ENCODE measurements at places on chromosomes 3 and 15.

DNA sequence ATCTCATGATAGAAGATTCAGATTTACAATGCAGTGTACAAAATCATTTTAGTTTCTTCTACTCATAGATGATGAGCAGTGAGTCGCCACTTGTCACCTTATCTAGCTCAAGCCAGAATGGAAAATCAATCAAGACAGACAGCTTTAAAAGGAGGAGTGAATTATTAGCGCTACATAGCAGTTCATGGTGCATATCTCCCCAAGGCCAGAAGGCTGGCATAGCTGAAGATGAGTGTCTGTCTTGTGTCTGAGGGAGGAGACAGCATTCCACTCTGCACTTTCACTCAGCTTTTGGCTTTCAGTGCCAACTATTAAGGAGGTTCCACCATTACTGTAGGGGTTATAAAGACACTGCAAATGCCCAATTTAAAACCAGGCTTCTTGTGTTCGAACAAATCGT lies 804.1 kb upstream of the LMCD1 start:
- no peak for DNase-seq

- no peak for DNase-seq
These were observed 138.5 kb downstream of the ZNF621 start for GRCh38 chr3:40663280-40663679.

- no peak for DNase-seq
These were observed 53.7 kb upstream of the INO80 start for GRCh38 chr15:41169781-41170180.

GRCh38 chr3:16204751-16205150 lies 30.3 kb downstream of the GALNT15 start:
- no peak for DNase-seq

DNA sequence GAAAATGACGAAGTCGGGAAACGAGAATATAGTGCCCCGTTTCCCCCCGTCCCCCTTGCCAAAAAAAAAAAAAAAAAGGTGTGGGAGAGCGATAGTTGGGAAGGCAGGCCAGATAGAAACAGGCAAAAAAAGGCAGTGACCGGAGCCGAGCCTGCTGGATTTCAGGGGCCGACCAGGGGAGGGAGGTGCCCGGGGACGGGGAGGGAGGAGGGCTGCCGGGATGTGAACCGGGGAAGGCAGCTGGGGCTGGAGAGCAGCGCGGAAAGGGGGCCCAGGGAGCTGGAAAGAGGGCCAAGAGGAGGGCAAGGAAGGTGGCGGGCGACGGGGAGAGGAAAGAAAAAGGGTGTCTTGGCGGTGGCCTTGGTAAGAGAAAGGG lies 837 bp downstream of the LRRN1 start:
- DNase-seq = no peak

DNA sequence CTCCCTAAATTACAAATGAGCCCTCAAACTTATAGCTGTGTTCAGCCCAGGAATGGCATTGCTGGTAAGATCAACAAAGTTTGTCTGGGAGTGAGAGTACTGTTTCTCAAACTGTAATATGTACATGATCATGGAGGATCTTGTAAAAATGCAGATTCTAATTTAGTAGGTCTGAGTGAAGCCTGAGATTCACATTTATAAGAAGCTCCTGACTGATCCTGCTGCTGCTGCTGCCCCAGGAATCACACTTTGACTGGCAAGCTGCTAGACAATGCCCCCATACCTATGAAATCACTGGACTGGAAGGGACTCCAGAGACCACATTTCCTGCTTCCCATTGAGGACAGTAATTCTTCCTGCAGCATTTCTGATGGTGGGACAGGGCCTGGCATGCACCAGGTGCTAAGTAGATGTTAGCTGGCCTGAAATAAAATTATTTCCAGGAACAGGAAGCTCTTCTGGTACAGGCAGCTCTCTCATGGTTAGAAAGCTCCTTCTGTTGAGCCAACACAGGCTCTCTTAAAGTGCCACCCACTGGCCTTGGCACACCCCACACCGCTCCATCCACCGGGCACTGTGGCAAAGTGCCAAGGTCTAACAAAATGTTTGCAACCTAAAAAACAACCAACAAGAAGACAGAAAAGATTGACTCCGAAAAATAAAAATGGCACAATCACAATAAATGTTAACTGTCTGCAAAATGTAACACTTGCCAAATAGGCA lies 36.7 kb upstream of the ZNF710 start:
- DNase-seq = no peak

DNA sequence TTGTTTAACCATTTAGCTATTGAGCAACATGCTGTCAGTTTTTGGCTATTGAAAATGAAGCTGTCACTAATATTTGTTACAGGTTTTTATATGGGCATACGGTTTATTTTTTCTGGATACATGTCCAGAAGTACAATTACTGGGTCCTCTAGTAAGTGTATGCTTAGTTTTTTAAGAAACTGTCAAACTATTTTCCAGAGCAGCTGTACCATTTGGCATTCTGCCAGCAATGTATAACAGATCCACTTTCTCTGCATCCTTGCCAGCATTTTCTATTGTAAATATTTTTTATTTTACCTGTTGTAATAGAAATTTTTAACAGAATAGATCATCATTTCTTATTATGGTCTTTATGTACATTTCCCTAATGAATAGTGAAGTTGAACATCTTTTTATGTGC lies 658.8 kb downstream of the EDEM1 start:
- DNase-seq = no peak

DNA sequence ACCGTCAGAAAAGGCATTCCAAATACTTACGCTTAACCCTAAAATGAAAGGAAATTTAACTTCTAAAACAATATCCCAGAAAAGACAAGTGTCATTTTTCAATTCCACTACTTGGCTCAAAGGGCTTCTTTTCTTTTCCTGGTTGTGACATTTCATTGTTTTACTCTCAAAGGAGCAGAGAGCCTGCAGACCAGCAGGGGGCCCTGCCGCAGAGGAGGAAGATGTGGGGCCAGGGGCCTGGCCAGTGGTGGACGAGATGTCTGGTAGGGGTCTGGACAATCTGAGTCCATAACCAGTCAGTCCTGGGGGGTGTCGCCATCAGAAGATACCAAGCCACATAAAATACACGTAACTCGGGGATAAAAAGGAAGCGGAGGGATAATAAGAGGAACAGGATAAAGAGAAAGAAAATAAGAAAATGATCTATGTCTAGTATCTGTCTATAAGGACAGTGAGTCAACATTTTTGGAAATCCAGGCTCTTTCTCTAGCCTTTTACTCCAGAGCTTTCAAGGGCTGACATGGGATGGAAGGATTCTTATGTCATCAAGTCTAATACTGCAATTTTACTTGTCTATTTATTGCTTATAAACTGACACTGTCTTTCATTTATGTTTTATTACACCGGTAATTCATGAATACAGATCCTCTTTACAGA lies 54.2 kb upstream of the ARHGEF3 start:
- peak; percentile 25 for DNase-seq

DNA sequence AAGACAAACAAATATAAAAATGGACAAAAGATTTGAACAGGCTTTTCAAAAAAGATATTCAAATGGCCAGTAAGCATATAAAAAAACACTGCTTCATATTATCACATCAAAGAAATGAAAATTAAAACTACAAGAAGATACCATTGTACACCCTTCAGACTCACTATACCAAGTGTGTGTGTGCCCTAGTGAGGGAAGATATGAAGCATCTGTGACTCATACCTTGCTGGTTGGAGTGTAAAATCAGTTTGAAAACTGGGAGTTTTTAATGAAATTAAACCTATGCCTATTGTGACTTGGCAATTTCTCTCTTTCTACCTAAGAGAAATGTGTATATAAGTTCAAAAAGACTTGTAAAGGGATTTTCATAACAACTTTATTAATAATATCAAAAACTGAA lies 23.5 kb upstream of the SLC15A2 start:
- DNase-seq = no peak

GRCh38 chr15:78640527-78641101 lies 396 bp downstream of the CHRNB4 start:
- no peak for DNase-seq

DNA sequence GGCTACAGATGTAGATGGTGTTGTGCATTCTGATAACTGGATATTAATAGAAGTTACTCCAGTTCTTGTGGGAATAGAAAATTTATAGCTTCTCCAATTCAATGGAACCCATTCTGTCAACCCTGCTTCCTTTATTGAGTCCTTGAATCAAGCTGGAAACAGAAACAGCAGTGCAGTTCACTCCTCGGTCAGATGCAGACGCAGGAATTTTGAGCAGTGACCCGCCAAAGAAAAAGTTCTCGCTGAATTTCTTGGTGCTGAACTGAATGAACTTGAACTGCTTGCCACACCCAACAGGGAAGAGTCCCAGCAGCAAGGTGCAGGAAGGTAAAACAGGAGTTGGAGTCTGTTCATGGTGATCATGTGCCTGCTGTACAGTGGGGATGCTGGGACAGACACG lies 10.3 kb downstream of the HRH1 start:
- DNase-seq = no peak

DNA sequence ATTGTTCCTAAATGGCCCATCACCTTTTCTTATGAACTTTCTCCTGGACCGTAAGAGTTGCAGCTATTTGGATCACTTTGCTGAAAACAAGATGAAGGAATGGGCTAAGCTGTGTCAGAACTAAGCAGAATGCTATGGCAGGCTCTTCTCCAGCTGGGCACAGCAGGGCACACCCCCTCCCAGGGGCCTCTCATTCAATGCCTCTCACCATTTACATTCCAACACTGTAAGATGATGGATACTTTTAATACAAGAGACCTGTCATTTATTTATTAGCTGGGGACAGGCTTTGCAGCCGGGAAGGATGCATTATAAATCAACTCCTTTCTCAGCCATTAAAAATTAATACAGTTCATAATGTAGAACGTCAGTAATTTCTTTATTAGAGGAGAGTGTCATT lies 240.1 kb downstream of the NTRK3 start:
- DNase-seq = no peak

GRCh38 chr3:188706599-188706998 lies 465.2 kb upstream of the TPRG1 start:
- DNase-seq = no peak

DNA sequence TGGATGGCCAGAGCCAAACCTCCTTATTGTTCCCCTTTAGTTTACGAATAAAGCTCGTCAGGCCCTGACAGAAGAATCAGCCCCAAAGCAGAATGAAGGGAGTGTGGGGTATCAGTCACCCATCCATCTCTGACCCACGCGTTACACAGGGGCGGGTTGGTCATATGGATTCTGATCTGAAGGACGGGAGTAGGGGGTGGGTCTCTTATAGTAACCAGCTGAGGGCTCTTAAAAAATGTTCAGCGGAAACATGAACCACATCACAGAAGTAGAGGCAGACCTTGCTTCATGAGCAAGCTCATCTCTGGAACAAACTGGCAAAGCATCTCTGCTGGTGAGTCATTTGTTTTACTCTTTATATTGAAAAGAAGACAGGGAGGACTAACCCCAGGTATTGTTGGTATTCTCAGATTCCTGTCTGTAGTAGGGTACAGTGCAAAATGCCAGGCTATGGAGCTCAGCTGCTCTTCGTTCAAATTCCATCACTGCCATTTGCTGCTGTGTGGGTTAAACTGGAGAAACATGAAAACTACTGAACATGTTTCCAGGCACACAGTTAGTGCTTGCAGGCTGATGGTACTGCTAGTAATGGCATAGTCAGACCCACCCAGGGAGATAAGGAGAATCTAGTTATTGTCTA lies at the start of gene CXCR6:
CXCR6 (plus strand) TSS at position 258 of the 640 bp plus-strand sequence. CDS start 3,018 bp downstream, outside the sequence.
- peak; percentile 61 for DNase-seq

DNA sequence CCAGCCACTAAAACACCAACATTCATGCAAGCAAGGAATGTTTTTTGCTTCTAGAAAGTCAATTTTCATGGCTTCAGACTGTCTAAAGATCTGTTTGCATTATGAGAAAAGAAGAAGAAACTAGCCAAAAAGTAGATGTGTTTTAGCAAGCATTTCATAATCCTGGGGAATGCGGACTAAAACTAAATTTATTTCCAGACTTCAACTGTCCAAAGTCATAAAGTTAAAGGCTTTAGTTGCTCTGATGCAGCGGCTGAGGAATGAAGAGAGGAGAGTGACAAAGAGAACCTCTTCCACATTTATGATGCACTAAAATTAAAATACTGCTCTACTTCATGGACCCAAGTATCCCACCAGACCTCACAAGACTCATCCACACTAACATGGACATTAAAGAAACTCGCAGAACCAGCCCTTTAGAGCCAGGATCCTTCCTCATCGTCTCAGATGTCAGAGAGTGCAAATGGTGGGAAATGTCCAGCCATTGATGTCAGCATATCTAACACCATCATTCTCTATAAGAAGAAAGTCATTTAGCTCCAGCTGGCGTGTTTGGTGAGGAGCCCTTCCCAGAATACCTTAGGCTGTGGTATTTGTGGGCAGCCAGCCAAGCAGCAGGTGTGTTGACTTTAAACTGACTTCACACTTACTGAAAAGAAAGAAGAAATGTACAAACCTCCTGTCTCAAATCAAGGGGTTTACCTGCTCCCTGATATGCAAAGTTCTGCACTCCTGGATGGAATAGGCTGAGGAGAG lies 17.4 kb downstream of the FYCO1 start:
- peak; percentile 60 for DNase-seq

- no peak for DNase-seq
These were observed 227.6 kb upstream of the BHLHE40 start for GRCh38 chr3:4751502-4752101.

- DNase-seq = no peak
These were observed 116.7 kb upstream of the MRPS22 start for GRCh38 chr3:139227165-139227564.

DNA sequence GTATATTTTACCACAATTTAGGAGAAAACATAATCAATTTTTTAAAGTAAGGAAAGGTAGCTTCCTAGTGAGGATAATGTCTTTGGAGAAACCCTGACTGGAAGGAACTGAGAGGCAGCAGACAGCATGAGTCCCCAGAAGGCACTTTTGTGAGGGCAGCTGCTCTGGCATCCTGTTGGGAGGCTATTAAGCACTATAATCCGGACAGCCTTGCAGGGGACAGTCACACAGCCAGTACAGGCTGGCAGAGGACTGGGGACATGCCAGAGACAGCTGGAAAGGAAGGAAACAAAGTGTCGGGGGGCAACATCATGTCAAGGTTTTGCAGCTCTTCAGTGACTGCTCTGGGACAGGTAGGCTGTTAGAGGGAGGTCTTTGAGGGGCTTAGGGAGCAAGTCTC lies 15.7 kb downstream of the ACAN start:
- no peak for DNase-seq

DNA sequence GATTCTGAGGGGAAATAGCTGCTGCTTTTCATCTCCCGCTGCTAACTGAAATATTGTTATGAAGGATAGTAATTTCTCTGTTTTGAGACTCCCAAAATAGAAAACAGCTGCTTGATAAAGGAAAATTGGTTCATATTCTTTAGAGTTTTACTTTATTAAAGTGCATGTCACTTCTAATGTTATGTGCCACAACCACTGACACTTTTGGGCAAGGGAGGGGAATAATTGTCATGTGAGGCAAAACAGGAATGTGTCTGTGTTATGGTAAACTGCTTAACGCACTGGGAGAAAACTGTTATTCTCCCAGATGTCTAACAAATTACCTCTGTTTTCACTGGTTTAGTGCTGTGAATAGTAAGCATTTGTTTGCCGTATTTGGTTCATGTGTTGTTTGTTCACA lies 201.6 kb downstream of the PDZRN3 start:
- no peak for DNase-seq

DNA sequence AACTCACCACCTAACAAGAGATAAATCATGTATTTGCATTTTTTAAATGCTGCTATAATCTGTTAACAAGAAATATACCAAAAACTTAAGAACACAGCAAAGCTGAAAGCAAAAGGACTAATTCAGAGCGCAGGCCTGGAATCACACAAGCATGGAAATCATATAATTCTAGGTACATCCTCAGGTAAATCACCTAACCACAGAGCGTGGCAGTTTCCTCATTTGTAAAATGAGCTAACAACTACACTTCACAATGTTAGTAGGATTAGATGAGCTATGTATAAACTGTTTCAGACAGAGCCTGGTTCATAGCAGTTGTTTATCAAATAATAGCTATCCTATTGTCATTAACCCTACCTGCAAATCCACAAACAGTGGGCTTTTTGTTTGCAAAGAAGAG lies 146.4 kb downstream of the ERC2 start:
- no peak for DNase-seq
